ENCODE measurements at places on chromosomes 1 and 21. TPM values are rescaled to one million over a fixed set of nuclear protein-coding genes. Genes with fewer than 3 reads are reported as not detected.
A peak's percentile ranks its signal among the peaks of the same experiment; 100 is the strongest.

DNA sequence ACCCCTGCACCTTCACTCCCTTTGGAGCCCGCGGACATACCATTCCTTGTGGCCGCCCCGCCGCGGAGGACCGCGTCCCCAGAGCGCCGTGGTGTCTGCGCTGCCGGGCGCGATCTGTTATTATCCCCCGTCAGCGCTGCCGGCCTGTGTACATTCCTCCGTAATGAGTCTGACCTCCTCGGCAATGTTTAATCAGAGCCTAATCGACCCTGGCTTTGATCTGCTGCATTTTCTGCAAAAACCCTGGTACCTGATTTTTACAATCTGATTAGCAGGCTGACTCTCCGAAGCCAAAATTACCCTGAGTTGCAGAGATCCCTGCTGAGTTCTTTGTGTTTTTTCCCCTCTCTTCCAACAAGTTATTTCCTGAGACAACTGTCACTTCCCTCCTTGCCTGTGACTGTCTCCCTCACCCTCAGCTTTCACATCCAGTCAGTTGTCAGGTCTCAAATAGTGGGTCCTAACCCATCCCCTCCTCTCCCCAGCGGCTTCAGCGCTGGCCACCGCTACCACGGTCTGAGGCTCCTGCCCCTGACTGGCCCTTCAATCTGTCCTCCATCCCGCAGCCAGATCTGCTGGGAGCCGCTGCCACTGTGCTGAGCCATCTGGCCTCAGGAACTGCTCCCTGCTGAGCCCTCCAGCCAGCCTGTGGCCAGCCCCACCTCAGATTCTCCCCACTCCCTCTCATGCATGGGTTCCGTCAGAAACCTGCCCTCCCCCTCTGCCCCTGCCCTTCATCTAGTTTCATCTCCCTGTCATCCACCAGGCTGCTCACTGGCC lies 53.5 kb downstream of the GLIS1 start:
- no peak for DNase-seq

- DNase-seq: no peak
These were observed 1.5 kb downstream of the ZSCAN20 start for GRCh38 chr1:33473900-33474299.

DNA sequence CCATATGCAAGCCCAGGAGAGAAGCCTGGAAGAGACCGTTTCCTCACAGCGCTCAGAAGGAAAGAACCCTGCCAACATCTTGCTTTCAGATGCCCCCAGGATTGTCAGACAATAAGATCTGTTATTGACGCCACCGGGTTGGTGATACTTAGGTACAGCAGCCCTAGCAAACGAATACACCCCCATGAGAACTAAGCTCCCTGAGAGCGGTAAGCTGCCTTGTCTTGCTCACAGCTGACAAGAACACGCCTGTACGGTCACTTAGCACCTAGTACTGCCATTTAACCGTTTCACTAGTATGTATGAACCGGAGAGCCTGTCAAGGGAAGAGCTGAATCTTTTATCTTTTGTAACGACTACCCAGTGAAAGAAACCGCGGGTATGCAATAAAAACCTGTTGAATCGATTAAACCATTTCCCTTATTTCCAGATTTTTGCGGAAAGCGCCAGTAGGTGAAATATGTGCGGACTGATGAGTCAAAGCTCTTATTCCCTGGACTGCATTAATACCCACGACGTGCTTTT lies 619 bp upstream of the ZBTB8B start:
- DNase-seq: no peak

- no peak for DNase-seq
These were observed 333.5 kb upstream of the B3GALT2 start for GRCh38 chr1:193519922-193520321.

- peak; percentile 98 for DNase-seq
These were observed 2.9 kb upstream of the ARID1A start for GRCh38 chr1:26692793-26693490.

DNA sequence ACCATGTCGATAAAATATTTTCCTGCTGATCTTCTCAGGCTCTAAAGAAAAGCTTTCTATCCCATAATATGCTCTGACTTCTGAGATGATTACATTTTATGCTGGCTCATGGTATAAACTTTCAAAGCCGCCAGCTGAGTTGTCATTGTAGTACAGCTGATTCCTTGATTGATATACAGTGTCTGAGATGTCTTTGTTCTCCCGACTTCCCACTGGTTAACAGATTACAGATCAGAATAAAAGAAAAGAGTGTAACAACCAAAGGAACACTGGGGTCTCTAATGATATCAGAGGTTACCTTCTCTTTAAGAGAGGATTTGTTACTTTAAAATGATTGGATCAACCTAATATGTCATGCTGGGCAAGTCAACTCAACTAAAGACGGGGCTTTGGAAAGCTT lies 485.4 kb upstream of the LRRC7 start:
- no peak for DNase-seq

DNA sequence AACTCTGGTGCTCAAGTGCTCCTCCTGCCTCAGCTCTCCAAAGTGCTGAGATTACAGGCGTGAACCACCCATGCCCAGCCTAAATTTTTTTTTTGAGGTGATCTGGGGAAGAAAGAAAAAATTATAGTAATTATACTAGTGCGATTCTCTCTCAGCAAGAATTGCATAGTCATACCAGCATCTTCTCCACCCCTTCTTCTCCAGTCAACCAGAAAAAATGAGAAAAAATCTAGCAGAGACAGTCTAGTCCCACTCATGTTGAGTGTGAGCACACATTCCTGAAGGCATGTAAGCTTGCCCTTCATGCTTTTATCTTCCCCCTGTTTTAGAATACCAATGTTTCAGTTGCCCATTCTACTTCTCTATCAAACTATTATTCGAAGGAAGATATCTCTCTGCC lies 207.6 kb downstream of the S1PR1 start:
- DNase-seq: no peak

NHLH1 gene
- 0.10 TPM for total RNA-seq

KPRP gene
- 353 TPM for total RNA-seq

- DNase-seq: no peak
These were observed 22.2 kb upstream of the MYOC start for GRCh38 chr1:171674431-171675405.

- no peak for DNase-seq
These were observed 50.1 kb downstream of the COQ8A start for GRCh38 chr1:226990133-226990716.

MROH9 gene
- not detected for total RNA-seq

DNA sequence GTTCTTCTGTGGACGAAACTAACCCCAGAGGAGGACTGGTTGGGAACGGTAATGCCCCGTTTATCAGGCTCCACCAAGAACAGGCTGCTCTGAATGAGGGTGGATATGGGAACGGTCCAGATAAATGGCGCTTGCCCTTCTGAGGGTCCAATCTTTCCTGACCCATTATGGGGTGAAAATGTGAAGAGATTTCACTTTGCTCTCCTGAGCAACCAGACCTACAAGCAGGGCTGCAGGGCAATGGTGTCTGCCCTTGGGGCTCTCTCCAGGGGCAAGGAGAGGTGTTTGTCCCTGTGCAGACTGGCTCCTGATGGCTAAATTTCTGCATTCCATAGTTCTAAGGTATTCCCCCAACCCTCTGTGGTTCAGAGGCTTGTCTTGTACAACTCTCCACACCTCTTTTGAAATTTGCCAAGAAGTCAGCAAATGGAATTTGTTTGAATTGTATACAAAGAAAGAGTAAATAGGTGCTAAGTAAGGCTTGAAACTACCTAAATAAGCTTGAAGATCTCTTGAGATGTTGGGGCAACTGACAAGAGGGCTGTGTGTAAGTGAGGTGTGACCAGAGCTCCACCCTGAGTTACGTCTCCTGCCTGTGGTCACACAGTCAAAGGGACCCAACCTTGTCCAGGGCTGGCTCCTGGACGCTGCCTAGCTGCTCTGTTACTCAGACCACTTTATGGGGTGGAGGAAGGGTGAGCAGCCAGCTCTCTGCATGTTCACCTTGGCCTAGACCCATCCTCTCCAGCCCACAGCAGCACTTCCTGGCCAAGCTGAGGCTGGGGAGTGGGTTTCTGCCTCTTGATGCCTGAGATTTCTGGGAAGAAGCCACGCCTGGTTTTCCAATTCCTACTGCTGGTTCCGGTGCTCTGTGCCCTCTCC lies 24.8 kb downstream of the SLC2A1 start:
- DNase-seq: no peak

BTBD8 gene
- total RNA-seq: 2.5 TPM

ALX3 gene
- not detected for total RNA-seq

GRCh38 chr1:242019018-242019417 lies 20.1 kb upstream of the MAP1LC3C start:
- no peak for DNase-seq

DNA sequence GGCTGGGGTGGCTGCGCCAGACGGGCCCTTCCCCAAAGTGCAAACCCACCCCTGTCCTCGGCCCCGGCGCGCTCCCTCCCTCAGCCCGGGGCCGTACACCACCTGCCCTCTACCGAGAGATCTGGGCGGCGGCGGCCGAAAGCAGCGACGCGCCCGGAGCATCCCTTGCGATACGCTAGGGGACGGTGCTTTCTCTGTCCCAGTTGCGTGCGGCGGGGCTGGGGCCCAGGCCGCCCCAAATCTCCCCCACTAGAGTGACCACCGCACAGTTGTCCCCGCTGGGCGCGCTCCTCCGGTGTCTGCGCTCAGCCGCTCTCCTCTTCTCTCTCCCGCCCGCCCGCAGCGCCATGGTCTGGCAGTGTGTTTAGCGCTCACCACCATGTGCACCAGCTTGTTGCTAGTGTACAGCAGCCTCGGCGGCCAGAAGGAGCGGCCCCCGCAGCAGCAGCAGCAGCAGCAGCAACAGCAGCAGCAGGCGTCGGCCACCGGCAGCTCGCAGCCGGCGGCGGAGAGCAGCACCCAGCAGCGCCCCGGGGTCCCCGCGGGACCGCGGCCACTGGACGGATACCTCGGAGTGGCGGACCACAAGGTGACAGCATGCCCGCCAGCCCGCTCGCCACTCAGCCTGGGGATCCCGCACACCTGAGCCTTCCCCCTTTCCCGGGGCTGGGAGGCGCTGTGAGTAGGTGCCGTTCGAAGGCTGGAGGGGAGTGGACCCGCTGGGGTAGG lies 1.0 kb downstream of the ST6GALNAC5 start:
- DNase-seq: no peak

Measured in lower leg skin (tissue), 4 donors.